ENCODE measurements at places on chromosomes 13 and 19. TPM values are rescaled to one million over a fixed set of nuclear protein-coding genes. Genes with fewer than 3 reads are reported as not detected.

DNA sequence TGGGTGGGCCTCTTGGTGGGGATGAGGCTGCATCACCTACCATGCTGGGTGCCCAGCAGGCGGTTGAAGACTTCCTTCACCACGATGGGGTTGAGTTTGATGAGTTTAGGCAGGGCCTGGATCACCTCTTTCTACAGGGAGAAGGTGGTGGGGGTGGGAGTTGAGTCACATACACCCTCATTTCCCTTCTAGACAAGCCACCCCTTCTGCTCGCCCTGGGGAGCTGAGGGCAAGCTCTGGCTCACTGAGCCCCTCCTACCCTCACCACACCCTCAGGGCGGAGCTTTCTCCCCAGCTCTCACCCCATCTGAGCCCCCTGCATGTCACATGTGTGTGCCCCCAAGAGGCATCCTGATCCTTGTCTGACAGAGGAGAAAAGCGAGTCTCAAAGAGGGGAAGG lies 7.6 kb upstream of the RSPH6A start:
- no peak for DNase-seq

GPR12 gene
- 0.53 TPM for total RNA-seq

DNA sequence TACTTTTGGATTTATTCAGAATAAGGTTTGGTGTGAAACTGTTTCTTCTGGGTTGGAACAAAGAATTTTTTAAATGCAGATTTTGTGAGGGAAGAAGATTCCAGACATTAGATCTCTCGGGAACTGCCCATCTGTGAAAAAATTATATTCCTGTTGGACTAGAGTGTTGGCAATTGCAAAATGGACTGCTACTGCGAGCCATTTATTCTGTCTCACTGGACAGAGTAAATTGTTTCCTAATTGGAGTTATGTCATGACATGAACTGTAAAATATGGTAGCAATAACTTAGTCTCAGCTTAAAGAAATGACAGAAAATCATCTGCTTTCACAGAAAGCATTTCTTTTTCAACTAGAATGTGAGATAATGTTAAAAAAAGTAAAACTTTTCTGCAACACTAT lies 86.0 kb upstream of the MYCBP2 start:
- no peak for DNase-seq

SHISA2 gene
- total RNA-seq: 2.9 TPM

- no peak for DNase-seq
Measured at GRCh38 chr13:94947965-94948371, 235.6 kb upstream of the SOX21 start.

DNA sequence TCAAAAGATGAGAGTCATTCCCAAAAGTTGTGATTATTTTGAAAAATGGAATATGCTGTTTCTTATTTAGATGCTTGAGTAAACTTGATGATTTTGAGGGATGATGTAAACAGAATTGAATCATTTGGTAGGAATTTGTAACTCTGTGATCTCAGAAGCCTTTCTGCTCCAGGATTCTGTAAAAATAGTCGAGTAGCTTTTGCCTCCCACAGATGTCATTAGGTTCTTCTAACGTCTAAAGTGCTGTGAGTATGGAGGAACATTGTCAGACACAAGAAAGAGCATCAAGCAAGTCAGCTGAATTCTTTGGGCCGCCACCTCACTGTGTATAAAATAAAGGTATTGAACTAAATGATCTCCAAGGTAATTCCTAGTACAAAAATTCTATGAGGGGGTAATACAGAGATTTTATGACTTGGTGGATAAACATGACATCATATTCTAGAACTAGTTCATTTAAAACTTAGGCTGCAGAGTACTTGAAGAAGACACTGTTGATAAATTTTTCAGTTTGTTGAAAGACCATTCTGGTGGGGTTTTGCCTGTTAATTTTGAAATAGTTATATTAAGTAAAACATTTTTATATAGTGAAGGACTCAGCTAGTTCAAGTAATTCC lies 1.4 kb upstream of the GPR183 start:
- DNase-seq: no peak

- no peak for DNase-seq
Measured at GRCh38 chr13:43985422-43986072, 105.8 kb downstream of the LACC1 start.

GRCh38 chr13:31815361-31816144 lies 76.2 kb downstream of the RXFP2 start:
- DNase-seq: no peak

GRCh38 chr13:23865906-23866305 lies 23.3 kb downstream of the MIPEP start:
- DNase-seq: no peak

GRCh38 chr13:29763436-29764180 lies 86.8 kb downstream of the UBL3 start:
- DNase-seq: no peak

DNA sequence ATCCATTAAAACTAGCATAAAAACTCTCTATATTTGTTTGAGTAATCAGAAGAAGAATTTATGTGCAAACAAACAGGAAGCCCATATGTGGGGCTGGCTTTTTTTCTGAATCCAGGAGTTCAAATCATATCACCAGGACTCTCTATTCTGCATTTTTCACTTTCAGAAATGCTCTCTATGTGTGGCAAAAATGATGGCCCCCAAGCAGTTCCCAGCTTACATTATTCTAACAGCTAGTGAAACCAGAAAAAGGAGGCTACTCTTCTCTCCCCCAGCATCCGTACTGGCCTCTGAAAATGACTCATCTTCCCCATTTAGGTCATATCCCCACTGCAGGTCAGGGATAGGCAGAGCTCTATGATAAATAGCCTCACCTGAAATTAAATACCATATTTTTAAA lies 20.4 kb downstream of the RBM26 start:
- no peak for DNase-seq

- no peak for DNase-seq
Measured at GRCh38 chr13:85935868-85936467, 136.7 kb upstream of the SLITRK6 start.

- DNase-seq: peak; percentile 19
Measured at GRCh38 chr13:111384441-111385182, 64.2 kb downstream of the TEX29 start.

DNA sequence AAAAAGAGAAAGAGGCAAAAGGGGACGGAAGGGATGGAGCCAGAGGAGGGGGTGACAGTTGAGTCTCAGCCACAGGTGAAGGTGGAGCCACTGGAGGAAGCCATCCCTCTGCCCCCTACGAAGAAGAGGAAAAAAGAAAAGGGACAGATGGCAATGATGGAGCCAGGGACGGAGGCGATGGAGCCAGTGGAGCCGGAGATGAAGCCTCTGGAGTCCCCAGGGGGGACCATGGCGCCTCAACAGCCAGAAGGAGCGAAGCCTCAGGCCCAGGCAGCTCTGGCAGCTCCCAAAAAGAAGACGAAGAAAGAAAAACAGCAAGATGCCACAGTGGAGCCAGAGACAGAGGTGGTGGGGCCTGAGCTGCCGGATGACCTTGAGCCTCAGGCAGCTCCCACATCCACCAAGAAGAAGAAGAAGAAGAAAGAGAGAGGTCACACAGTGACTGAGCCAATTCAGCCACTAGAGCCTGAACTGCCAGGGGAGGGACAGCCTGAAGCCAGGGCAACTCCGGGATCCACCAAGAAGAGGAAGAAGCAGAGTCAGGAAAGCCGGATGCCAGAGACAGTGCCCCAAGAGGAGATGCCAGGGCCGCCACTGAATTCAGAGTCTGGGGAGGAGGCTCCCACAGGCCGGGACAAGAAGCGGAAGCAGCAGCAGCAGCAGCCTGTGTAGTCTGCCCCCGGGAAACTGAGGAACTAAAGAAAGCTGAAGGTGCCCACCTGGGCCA lies 2.5 kb downstream of the POLR1G start:
- DNase-seq: no peak

- no peak for DNase-seq
Measured at GRCh38 chr13:30963791-30964190, 31.3 kb downstream of the TEX26 start.

DNA sequence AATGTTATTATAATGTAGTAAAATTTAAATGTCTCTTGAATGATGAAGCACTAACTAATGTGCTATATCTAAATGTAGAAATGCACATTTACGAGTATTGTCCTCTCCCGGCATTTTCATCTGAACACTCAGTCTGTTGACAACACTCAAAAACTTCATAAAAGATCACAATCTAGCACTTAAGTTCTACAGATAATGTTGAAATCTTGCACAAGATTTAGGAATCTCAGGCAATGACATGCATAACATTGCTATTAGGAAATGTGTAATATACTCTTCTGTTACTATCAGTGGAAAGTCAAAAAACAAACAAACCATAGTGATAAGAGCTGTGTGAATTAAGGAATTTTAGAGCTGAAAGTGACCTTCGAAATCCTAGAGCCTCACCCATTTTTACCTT lies 37.5 kb upstream of the XPO4 start:
- DNase-seq: no peak

ICAM5 gene
- total RNA-seq: 1.6 TPM

DNA sequence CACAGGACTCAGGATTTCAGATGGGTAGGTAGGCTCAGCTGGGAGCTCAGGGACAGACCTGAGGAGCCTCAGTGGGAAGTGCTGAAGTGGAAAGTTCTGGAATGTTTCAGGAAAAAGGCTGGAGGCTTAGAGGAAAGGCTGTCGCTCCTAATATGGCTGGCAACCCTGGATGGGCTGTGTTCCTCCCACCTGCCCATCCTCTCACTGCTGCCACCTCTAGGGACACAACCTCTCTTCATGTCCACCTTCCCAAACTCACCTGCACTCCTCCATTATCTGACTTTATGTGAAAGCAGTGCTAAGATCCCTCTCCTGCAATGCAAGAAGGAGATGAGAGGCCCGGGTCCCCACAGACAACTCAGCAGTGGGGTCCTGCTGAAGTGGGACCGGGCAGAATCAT lies 5.8 kb upstream of the CEACAM21 start:
- DNase-seq: no peak

DNA sequence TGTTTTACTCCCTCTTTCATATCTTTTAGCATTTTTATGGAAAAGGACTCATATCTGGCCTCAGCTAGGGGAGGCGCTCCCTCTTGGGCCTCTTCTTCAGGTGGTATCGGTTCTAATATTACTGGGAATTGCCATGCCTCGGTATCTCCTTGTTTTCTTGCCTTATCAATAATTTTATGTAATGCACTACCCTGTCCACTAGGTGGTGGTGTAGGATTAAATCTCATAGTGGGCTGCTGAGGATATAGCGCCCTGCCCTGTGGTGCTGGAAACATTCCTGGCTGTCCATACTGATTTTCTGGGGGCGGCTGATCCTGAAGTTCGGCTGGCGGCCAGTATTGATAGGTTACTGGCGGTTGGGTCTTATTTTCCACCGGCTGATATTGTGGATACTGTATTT lies 35.8 kb downstream of the ZNF420 start:
- no peak for DNase-seq

GPC6 gene
- 37.8 TPM for total RNA-seq

RNF113B gene
- total RNA-seq: not detected

Measured in sciatic nerve (tissue), 2 donors.